Spleen (tissue), 13 donors: ENCODE measurements at places on chromosomes 1 and 21. TPM values are rescaled to one million over a fixed set of nuclear protein-coding genes. Genes with fewer than 3 reads are reported as not detected.
A peak's percentile ranks its signal among the peaks of the same experiment; 100 is the strongest.

DNA sequence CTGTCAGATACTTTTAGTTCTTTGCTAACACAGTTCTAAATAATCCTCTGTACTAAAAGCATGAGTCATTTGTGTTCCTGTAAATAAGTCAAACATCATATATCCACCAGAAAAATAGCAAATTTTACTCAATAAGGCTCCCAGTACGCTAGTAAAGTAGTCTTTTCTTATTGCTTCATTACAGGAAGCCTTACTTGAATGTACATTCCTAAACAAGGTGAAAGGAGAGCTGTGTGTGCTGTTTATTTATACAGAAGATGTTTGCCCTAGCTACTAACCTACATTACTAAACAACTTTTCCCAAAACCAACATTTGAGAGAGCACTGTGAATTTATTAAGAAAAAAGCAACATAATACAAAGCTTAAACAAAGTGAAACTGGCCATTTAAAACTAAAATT is 52.0 kb downstream of the ZNHIT6 start:
- no peak overlapping the region for H3K27ac ChIP-seq
- no peak overlapping the region for H3K4me3 ChIP-seq
- peaks cover 9% of the 10 kb centered on the region for H3K36me3 ChIP-seq
- no peaks in the 10 kb centered on the region for H3K4me1 ChIP-seq

- H3K4me1 ChIP-seq = peaks cover 15% of the 10 kb centered on the region
- peak; percentile 95 for DNase-seq
- H3K27ac ChIP-seq = no peak overlapping the region
Observed at GRCh38 chr1:21659099-21659923, 9.8 kb downstream of the RAP1GAP start.

DNA sequence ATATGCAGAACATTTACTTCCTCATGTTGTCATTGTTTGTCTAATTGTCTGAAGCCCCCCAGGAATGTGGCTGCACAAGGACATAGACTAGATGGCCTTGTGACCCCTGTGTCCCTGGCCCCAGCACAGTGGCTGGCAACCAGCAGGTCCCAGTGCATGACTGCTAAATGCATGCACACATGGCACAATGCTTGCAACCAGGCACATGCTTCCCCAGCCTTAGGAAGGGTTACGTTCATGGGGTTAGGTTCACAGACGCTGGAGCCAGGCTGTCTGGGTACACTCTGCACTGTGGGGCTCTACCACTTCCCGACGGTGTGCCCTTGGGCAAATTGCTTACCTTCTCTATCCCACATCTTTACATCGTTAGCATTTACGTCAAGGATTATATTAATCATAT is 21.2 kb upstream of the CLIC6 start:
- no peaks in the 10 kb centered on the region for H3K4me1 ChIP-seq
- no peak overlapping the region for H3K4me3 ChIP-seq
- H3K27me3 ChIP-seq = no peaks in the 10 kb centered on the region
- DNase-seq = no peak

DNA sequence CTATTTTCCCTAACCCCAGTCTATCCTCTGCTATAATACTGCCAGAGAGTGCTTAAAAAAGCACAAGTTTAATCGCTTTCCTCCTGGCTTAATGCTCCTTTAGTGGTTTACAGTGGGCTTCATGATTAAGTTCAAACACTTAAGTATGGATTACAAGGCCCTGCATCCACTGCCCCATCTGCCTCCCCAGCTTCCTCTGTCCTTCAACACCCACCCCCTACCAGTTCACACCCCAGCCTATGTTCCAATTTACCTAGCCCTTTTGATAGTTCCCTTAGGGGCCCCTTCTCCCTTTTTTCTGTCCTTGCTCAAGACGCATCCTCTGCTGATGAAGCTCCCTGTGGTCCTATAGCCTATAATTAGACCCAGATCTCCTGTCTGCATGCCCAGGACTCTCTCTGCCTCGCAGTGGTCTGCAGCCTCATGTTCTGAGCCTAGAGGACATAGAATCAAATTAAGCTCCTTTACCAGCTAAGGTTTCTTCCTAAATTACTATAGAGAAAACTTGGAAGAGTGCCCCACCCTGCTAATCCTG is 212.5 kb downstream of the FGGY start:
- no peak overlapping the region for H3K4me3 ChIP-seq
- no peak for DNase-seq
- H3K4me1 ChIP-seq = no peaks in the 10 kb centered on the region
- H3K27ac ChIP-seq = no peak overlapping the region
- H3K27me3 ChIP-seq = no peaks in the 10 kb centered on the region

GRCh38 chr1:236465959-236466303 is 57.9 kb upstream of the LGALS8 start:
- H3K27ac ChIP-seq = no peak overlapping the region
- no peaks in the 10 kb centered on the region for H3K36me3 ChIP-seq
- H3K4me3 ChIP-seq = no peak overlapping the region
- H3K27me3 ChIP-seq = peaks cover 8% of the 10 kb centered on the region
- no peaks in the 10 kb centered on the region for H3K4me1 ChIP-seq
- no peak for DNase-seq

GRCh38 chr1:46169811-46170454 is 5.0 kb upstream of the TSPAN1 start:
- no peaks in the 10 kb centered on the region for H3K36me3 ChIP-seq
- H3K4me1 ChIP-seq = peaks cover 72% of the 10 kb centered on the region
- H3K4me3 ChIP-seq = no peak overlapping the region
- H3K27ac ChIP-seq = no peak overlapping the region
- DNase-seq = no peak

- H3K4me3 ChIP-seq = peak overlapping the region; percentile 90
- DNase-seq = peak; percentile 94
- no peaks in the 10 kb centered on the region for H3K36me3 ChIP-seq
- H3K4me1 ChIP-seq = peaks cover 86% of the 10 kb centered on the region
Observed at GRCh38 chr1:89633248-89633799, 404 bp downstream of the LRRC8C start.

DNA sequence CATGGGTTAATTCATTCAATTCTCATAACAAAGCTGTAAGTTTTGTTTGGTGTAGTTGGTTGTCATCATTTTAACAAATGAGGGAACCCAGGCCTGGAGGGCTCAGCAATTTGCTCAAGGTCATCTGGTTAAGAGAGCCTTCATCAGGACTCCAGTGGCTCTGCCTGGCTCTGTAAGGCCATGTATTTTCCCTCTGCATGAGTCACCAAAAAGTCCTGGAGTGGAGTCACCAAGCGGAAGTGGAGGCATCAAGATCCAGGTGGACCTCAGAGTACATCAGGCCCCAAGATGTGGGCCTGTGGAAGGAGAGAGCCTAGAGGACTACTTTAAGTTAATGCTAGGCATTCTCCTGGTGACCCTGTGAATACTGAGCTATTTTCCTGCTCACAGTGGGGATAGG is 30.0 kb upstream of the RBM15 start:
- peak overlapping the region; percentile 44 for H3K27ac ChIP-seq
- DNase-seq = no peak
- no peak overlapping the region for H3K4me3 ChIP-seq
- H3K27me3 ChIP-seq = no peaks in the 10 kb centered on the region
- H3K4me1 ChIP-seq = peaks cover 49% of the 10 kb centered on the region

GRCh38 chr1:113980110-113980509 is 836 bp downstream of the OLFML3 start:
- peaks cover 61% of the 10 kb centered on the region for H3K4me1 ChIP-seq
- DNase-seq = peak; percentile 77
- no peaks in the 10 kb centered on the region for H3K27me3 ChIP-seq
- H3K36me3 ChIP-seq = peaks cover 5% of the 10 kb centered on the region
- H3K4me3 ChIP-seq = no peak overlapping the region

GRCh38 chr1:10724948-10725847 is 71.2 kb downstream of the CASZ1 start:
- no peak for DNase-seq
- H3K4me1 ChIP-seq = peaks cover 4% of the 10 kb centered on the region
- H3K27ac ChIP-seq = no peak overlapping the region
- no peaks in the 10 kb centered on the region for H3K36me3 ChIP-seq

The MSH4 gene
- polyA plus RNA-seq = 0.19 TPM

The EPS8L3 gene
- polyA plus RNA-seq = not detected

The SLC2A5 gene
- 3.2 TPM for polyA plus RNA-seq

The LCA5L gene
- polyA plus RNA-seq = 0.26 TPM

The ALX3 gene
- polyA plus RNA-seq = 0.10 TPM

The PWP2 gene
- polyA plus RNA-seq = 4.8 TPM

The CPT2 gene
- polyA plus RNA-seq = 11.3 TPM

The ZBTB18 gene
- polyA plus RNA-seq = 23.1 TPM
